ENCODE measurements at places on chromosomes 13 and 19.

- DNase-seq: no peak
These were observed 41.1 kb downstream of the ZNF729 start for GRCh38 chr19:22327321-22327720.

GRCh38 chr13:30395192-30396158, 26.8 kb upstream of the UBE2L5 start:
- peak; percentile 85 for DNase-seq

DNA sequence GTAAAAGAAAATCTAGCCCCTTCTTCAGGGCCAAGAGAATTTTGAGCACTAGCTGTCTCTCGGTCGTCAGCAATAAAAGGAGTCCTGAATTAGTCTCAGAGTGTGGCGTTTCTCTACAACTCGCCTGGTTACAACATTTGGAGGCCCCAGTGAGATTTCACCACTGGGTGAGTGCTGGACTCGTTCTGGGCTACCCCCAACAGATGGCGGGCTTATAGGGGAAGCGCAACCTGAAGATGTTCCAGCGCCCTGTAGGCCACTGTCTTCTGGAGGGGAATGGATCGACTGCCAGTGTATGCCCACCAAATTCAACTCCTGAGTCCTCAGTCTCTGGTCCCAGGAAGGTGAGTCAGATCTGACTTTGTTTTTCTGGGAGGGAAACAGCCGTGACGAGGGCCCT, 11.7 kb upstream of the ZNF181 start:
- DNase-seq: no peak

- peak; percentile 28 for DNase-seq
These were observed 6.4 kb upstream of the ERCC5 start for GRCh38 chr13:102839462-102839861.

DNA sequence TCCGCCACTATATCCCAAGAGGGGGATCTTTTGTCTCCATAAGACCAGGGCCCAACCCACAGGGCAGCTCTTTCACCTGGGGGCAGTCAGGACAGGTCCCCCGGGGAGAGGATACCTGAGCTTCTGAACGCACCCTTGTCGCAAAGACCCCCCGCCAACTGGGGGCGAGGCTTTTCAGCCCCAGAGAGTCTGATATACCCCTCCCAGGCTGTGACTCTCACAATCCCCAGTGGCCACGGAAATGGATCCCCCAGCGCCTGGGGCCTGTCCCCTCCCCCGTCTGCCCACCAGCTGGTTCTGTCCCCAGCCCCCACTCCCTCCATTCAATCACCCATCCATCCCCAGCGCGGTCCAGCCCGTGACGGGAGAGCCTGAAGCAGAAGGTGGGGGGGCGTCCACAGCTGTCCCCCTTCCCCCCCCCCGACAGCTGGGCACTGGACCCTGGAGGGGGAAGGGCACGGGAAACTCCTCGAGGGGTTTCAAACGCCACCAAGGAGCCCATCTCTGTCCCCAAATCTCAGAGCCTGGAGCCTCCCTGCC, 823 bp downstream of the DOCK6 start:
- DNase-seq: no peak

DNA sequence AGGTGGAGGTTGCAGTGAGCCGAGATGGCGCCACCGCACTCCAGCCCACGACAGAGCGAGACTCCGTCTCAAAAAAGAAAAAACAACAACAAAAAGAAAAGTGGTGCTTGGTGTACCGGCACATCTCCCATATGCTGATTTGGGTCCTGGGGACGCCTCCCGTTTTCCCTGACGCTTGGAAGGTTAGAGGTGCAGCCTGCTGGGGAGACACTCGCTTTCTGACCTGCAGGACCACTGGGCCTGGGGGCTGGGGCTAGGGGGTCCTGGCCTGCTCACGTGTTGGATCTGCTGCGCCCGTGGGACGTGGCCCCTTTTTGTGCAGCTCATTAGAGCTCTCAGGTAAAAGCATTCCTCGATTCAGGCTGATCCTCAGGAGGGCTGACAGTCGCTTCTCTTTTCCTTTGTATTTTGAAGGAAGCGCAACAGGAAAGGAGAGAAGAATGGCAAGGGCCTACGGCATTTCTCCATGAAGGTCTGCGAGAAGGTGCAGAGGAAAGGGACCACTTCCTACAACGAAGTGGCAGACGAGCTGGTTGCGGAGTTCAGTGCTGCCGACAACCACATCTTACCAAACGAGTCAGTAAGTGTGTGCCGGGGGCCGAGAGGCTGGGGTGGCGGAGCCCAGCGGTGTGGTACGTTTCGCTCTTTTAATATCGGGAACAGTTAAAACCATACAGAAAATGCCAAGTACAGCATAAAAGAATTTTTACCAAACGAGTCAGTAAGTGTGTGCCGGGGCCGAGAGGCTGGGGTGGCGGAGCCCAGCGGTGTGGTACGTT, 25.1 kb downstream of the ATP4B start:
- DNase-seq: no peak

GRCh38 chr13:24276861-24277260, 32.5 kb upstream of the C1QTNF9 start:
- DNase-seq: no peak

DNA sequence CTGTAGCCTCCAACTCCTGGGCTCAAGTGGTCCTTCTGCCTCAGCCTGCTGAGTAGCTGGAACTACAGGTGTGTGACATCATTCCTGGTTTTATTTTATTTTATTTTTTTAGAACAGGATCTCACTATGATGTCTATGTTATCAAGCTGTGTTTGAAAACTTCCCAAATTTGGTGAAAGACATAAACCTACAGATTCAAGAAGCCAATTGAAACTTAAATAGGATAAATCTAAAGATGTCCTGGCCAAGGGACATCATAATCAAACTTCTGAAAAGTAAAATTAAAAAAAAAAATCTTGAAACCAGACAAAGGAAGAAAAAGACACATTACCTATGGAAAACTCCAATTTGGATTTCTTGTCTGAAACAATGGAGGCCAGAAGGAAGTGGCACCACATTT, 23.1 kb upstream of the PDX1 start:
- no peak for DNase-seq

DNA sequence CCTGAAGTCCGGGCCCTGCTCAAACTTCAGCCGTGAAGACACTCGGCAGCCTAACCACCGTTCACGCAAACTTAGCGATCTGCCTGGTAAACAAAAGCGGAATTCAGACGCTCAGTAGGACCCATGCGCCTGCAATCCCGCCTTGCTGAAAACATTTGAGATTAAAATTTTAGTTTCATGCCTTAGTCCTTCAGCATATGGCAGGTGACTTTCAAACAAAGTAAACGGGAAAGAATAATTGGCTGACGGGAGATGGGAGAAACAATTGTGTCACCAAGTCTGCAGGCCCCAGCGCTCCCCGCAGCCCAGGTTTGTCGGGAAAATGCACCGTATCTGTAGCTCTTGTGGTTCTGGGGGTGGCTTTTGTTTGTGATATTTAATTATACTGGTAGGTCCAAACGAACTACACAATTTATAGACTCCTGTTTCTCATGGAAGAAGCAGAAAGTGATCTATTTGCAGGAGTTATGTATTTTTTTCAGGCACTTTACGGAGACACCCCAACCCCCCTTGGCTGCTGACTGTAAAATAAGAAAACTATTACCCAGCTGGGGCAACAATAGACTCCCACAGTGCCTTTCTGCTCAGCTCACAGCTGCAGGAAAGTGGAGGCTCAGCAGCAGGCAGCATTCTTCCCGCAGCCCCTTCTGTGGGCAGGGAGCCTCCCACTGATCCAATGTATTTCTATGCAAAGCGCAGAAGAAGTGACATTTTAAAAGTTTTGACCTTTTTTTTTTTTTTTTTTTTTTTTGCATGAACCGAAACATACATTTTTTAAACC, 94.8 kb downstream of the SOX1 start:
- DNase-seq: no peak

DNA sequence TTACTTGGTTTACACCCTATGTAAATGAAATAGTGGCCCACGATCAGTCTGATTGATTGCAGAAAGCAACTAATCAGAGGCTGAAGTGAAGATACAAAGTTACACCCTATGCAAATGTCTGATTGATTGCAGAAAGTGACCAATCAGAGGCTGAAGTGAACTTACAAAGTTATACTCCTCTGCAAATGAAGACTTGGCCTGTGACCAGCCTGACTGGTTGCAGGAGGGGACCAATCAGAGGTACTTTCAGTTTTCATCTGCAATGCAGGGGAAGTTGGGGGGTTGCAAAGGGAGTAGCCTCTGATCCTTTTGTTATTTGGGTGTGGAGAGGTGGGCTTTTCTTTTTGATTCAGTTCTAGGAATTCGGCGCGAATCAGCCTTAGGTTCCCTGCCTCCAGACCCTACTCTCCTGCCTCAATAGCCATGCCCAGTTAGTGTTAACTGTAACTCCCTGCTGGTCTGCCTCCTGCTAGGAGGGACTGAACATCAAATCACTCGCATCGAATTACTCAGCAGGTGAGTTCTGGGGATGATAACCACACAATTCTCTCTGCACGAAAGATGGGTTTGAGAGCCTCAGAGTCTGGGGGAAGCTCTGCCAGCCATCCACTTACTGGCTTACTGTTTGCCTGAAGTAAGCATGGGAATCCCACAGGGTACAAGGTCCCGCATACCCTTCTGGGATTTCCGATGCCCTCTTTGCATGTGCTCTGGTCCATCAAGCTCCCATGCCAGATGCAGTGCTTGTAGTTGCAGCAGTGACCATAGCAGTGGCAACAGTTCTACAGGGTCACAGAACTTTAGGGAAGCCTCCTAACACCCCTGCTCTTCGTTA, 7.5 kb downstream of the ARL11 start:
- no peak for DNase-seq

- DNase-seq: no peak
These were observed 2.1 kb downstream of the SLC27A5 start for GRCh38 chr19:58509731-58510083.

- DNase-seq: no peak
These were observed 10.2 kb downstream of the WDFY2 start for GRCh38 chr13:51594432-51594831.

DNA sequence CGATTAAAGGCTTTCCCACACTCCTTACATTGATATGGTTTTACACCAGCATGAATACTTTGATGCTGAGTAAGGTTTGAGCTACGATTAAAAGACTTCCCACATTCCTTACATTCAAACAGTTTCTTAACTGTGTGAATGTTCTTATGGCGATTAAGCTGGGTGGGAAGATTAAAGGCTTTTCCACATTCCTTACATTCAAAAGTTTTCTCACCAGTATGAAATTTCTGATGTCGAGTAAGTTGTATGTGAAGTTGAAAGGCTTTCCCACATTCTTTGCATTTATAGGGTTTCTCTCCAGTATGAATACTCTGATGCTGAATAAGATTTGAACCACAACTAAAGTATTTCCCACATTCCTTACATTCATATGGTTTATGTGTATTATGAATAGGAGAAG, 20.0 kb downstream of the ZNF780B start:
- DNase-seq: no peak

- DNase-seq: no peak
These were observed 9.0 kb upstream of the NFIC start for GRCh38 chr19:3357271-3357991.

DNA sequence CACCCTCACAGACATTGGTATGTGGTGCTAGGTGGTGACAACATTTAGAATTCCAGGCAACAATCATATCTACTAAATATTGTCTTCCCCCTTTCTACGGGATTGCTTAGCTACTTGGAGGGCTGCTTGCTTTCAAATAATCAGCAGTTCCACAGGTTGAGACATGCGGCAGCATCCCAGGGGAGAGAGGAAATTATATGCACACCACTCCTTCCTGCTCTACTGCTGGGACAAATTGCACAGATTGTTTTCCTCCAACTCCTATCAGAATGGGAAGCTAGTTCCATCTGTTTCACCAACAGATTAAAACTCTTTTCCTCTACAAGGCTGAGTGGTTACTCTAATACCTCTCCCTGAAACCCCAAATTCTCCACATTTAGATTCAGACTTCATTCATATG, 275.4 kb downstream of the DNAJC15 start:
- no peak for DNase-seq

- DNase-seq: no peak
These were observed 104.2 kb downstream of the SLITRK6 start for GRCh38 chr13:85694992-85695391.

GRCh38 chr13:39401046-39401705, 201.8 kb downstream of the LHFPL6 start:
- DNase-seq: no peak

GRCh38 chr19:1744133-1744665, 9.1 kb upstream of the ONECUT3 start:
- no peak for DNase-seq

DNA sequence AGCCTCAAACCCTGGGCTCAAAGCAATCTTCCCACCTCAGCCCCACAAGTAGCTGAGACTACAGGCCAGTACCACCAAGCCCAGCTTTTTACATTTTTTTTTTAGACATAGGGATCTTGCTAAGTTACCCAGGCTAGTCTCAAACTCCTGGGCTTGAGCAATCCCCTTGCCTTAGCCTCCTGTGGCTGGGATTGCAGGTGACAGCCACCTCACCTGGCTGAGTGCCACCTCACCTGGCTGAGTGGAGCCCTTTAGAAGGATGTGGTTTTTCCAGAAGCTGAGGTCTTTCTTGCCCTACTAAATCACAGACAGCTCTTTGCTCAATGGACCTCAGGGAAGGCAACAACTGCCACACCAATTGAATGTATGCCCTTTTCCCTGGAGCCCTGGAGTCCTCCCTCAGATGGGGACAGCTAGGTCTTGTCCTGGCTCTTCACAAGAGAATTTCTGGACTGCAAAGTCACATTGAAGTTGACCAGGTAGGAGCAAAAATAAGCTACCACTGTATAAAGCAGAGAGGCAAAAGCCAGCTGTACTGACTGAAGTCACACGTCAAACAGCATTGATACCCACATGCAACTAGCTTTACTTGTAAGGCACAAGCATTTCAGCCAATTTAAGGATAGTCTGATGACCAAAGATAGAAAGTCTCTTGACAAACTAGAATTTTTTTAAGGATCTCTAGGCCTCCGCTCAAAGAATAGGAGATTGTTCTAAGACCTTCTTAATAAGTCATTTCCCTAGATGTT, 14.0 kb downstream of the PDX1 start:
- no peak for DNase-seq

DNA sequence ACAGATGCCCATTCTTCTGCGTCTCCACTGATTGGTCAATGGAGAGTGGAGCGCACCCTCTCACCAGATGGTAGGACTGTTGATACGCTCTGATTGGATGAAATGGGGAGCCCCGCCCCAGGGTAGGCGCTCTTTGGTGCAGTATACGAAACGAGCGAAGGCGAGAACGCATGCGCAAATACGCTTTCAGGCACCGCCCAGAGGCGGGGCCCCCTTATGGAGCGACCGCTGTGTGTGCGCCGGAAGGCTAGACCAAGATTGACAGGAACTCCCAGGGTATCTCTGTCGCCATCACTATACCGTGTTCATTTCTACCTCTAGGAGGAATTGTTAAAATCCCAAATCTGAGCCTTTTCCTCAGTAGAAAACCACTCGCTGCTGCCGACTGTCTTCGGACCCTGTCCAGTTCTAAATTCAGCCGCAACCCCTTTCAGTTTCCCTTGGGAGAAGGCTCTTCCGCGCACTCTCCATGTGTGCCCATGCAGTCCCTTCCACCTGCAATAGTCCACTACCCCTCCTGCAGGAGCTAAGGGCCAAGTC, 720 bp upstream of the HNRNPL start:
- DNase-seq: peak; percentile 95

DNA sequence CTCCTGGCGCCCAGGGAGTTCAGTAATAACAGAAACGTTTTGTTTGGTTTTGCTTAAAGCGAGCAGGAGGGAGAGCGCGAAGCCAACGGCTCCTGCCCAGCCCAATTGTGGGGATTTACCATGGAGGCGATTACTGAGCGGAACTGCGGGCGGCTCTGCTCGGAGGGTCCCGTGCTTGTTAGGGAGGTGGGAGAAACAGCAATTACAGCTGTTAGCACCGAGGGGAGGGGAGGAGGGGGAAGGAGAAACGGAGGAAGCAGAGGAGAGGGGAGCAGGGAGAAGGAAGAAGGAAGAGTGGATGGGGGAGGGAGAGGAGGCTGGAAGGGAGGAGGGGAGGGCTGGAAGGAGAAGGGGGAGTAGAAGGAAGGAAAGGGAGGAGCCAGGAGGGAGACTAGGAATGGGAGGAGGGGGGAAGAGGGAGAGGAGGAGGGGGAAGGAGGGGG, 7.7 kb upstream of the ONECUT3 start:
- no peak for DNase-seq
